Stimulated activated CD8-positive, alpha-beta memory T cell treated with anti-CD3 and anti-CD28 coated beads, Interleukin-7, amount 100 ng/mL, for 48 hours (primary cell): ENCODE measurements at places on chromosomes 11 and 22.
A peak's percentile ranks its signal among the peaks of the same experiment; 100 is the strongest.

DNA sequence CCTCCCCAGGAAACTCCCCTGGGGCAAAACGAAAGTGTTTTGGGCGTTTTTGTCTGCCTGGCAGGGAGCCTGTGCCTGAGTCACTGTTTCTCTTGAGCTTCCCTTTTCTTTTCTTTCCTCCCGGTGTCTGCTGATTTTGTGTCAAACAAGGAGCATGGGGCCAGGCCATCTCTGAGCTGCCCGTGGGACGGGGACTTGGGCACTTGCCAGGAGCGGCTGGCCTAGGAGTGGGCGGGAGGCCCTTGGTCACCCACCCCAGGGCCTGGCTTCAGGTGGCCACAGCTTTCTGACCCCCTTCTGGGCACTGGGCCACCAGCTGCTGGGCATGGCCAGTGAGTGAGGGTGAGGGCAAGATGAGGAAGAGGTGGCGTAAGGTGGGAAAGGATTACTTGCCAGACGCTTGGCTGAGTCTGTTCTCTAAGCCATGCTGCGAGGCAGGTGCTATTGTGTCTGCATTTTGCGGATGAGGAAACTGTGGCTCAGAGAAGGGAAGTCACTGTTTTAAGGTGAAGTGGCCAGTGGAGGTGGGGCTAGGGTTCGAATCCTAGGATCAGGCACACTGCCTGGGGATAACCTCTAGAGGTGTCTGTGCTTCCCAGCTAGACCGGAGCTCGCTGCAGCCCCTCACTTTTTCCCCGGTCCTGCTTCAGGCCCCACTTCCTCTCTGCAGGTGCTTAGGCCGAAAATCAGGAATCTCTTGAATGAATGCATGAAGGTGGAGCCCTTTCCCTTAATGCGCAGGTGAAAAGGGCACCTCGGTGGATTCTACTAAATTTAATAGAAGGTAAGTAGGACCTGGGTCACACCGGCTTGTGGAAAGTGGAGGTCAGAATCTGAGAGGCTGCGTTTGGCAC, 7.8 kb upstream of the NFAM1 start:
- no peak for DNase-seq

GRCh38 chr11:67581469-67581868, 2.1 kb upstream of the GSTP1 start:
- DNase-seq = no peak

GRCh38 chr11:75480185-75481175, 45.3 kb downstream of the GDPD5 start:
- DNase-seq = no peak

GRCh38 chr11:1822648-1823375, 12.0 kb upstream of the SYT8 start:
- no peak for DNase-seq

GRCh38 chr22:47259990-47260389, 497.5 kb downstream of the TBC1D22A start:
- no peak for DNase-seq

- peak; percentile 32 for DNase-seq
These were observed 4.1 kb upstream of the TBX1 start for GRCh38 chr22:19756288-19757128.

DNA sequence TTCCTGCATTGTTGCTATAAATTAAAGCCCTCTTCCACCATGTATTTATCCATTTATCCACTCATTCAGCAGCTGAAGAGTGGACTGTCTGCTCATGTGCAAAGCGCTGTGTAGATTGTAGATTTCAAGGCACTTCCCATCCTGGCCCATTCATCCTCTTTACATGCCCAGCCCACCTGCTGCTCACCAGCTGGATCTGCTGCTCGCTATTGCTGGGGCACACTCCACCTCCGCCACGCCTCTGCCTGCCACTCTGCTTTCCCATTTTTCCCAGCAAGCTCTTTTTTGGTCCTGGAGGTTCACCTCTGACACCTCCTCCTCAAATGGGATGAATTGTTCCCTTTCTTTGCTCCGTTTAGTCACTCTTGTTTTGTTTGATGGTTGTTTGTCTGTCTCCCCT, 48.3 kb downstream of the CEP164 start:
- no peak for DNase-seq

GRCh38 chr11:123677510-123677909, 23.1 kb upstream of the SCN3B start:
- DNase-seq = no peak

DNA sequence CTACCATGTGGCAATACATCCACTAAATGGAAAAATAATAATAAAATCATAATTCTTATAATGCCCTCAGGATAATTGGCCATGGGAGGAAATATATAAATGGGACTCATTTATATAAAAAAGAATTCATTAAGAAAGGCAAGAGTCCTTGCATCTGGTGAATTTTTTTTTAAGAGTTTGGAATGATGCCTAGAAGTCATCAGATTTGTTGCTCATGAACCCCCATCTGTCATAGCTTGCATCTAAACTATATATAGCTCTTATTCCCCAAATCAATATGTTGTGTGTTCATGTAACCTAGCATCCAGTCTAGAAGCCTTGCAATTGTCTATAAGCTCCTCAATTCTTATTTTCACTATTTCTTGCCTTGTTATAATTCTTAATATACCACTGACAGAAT, 75.9 kb downstream of the CADM1 start:
- DNase-seq = no peak

GRCh38 chr11:130165601-130166456, 6.2 kb downstream of the ST14 start:
- DNase-seq = no peak

- peak; percentile 59 for DNase-seq
These were observed 34.2 kb upstream of the VPREB1 start for GRCh38 chr22:22210375-22210774.

GRCh38 chr22:36772451-36772850, 3.5 kb downstream of the IFT27 start:
- no peak for DNase-seq

DNA sequence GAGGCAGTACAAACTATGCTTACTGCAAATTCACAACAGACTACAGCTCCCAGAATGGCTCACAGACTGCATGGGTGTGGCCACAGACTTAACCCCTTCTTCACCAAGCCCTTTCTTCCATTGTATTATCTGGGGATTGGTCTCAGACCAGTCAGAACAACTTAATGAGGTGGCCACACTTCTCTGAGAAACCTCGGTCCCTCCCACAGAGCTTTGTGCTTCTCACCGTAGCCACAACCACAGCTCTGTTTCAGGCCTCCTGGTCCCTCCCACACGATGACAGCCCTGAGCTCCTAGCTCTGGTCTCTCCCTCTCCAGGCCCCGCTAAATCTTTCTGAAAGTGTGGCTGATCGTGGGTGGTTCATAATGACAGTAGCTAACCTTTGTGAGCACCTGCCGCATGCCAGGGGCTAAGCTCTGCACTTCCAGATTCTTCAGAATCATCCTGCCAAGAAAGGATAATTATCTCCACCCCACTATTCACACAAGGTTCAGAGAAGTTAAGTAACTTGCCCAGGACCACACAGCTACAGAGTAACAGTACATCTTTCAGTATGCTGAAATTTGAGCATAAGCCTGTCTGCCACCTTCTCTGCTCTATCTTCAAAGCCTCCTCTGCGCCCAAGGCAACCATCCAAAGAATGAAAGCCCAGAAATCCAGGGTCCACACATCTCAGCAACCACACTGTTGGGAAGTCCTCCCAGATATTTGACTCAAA, 5.4 kb downstream of the PDE2A start:
- peak; percentile 88 for DNase-seq

GRCh38 chr11:9562716-9563115, 10.8 kb upstream of the WEE1 start:
- DNase-seq = no peak

DNA sequence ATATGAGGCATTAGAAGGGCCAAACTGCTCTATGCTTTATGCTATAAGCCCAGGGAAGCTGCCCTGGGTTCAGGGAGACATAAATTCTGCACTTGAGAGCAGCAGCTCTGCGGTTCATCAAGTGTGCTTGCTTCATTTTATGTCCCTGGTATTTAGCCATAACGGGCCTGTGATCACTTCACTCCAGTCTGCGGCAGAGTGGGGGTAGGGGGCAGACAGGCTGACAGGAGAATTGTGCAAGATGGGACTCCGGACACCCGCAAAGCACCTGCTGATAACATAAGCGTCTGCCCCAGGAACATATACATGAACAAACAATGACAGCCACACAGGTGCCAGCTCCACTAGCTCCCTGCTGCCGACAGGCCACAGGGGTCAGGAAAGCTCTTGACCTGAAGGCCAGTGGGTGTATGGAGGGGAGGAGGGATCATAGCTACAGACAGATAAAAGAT, 56.1 kb downstream of the SMCO4 start:
- no peak for DNase-seq
